ENCODE measurements at places on chromosomes 11 and 22.

GRCh38 chr22:46769706-46770105, 7.3 kb downstream of the TBC1D22A start:
- DNase-seq: no peak

DNA sequence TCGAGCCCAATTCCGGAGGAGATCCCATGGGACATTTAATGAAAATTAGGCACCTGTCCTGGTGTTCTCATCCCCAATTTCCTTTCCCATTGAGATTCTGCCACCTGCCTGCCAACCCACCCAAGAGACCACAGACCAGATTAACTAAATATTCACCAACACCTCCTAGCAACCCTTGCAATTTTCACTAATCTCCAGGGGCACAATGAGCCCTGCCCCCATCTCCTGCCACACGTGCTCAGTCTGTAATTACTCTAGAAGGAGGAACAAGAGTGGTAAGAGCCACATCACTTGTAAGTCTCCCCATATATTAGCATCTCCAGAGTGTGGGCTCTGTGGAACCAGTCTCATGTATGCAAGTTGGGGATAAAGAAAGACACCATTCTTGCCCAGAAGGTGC, 38.0 kb downstream of the IL18BP start:
- no peak for DNase-seq

GRCh38 chr11:70186936-70187335, 16.2 kb upstream of the FADD start:
- no peak for DNase-seq

GRCh38 chr11:123061403-123062157, at the start of gene HSPA8:
Gene HSPA8 (minus strand): TSS chr11:123062136. CDS start chr11:123061324, 812 bp downstream.
- DNase-seq: peak; percentile 71

DNA sequence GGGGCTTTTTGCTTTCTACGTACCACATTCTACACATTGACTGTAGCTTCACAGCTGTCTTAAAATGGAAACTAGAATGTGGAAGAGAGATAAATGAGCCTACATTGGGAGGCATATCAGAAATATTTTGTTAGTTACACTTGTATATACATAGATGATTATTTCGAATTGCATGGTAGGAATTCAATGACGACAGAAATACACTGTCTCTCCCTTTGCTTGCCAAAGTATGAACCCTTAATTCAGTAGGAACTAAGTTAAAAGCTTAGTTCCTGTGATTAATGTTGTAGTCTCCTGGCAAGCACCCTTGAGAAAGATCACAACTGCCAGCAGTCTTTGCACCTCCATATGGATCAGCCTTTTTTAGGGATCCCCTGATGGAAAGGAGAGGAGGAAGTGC, 10.1 kb downstream of the C11orf87 start:
- no peak for DNase-seq

GRCh38 chr22:49398646-49399045, 429.0 kb downstream of the BRD1 start:
- DNase-seq: no peak

- DNase-seq: no peak
These were observed 49.9 kb upstream of the CD5 start for GRCh38 chr11:61052182-61052972.

DNA sequence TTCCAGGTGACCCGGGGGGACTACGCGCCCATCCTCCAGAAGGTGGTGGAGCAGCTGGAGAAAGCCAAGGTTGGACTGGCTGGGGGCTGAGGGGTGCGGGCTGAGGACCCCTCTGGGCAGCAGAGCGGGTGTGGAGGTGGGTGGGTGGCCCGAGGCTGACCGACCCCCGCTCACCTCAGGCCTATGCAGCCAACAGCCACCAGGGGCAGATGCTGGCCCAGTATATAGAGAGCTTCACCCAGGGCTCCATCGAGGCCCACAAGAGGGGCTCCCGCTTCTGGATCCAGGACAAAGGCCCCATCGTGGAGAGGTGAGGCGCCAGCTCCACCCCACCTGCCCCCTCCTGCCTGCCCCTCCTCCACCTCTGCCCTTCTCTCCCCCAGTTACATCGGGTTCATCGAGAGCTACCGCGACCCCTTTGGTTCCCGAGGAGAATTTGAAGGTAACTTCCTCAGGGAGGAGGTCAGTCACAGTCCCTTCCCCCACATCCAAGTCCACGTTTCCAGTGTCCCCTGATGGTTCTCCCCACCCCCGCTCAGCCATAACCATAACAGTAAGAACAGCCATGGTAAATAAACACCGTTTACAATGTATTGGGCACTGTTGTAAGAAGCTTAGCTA, 11.2 kb downstream of the DPP3 start:
- no peak for DNase-seq

DNA sequence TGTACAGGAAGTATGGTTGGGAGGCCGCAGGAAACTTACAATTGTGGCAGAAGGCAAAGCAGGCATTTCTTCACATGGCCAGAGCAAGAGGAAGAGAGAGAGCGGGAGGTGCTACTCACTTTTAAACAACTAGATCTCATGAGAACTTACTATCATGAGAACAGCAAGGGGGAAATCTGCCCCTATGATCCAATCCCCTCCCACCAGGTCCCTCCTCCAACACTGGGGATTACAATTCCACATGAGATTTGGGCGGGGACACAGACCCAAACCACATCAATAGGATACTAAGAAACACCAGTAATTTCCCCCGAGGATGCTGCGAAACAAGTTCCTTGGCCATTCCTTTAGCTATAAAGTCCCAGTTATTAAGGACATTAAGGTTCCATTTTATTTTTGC, 94.1 kb upstream of the SC5D start:
- DNase-seq: no peak

GRCh38 chr11:62399878-62400266, 19.0 kb upstream of the SCGB1A1 start:
- DNase-seq: no peak

DNA sequence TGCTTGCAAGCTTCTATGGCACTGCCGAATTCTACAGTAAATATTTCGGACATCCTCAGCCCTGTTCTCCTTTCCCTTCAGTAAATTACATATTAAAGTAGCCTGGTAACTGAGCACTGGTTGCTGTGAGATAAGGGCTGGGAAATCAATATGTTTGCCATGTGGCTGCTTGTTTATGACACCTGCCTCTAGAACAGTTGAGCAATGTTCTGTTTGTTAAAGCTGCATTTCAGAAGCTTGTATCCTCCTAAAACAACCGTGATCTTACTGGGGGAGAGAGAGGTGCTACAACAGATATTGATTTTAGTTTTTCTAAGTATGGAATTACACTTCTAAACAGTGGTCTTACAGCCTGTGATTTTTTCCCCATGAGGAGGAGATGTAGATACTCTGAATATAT, 39.4 kb downstream of the ZBTB16 start:
- DNase-seq: peak; percentile 54

GRCh38 chr11:75474240-75474639, 41.2 kb upstream of the KLHL35 start:
- DNase-seq: no peak

GRCh38 chr11:79461666-79462645, 21.1 kb upstream of the TENM4 start:
- no peak for DNase-seq

- DNase-seq: no peak
These were observed 44.3 kb downstream of the LRRC32 start for GRCh38 chr11:76626266-76626665.

- DNase-seq: no peak
These were observed 79.1 kb downstream of the PHF21B start for GRCh38 chr22:44930711-44931035.

DNA sequence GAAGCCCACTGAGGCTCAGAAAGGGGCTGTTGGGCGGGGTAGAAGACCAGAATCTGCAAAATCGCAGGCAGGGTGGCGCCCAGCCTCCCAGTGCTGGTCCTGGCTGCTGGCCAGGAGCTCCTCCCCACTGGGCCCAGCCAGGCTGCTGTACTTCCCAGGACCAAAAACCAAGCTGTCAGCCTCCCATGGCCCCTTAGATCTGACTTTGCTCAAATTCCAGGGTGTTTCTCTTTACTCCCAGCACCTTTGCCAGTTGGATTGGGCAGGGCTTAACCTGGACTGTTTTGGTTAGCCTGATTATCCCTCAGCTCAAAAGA, 44.2 kb upstream of the WEE1 start:
- no peak for DNase-seq

- no peak for DNase-seq
These were observed 23.2 kb upstream of the FLI1 start for GRCh38 chr11:128670631-128671030.

DNA sequence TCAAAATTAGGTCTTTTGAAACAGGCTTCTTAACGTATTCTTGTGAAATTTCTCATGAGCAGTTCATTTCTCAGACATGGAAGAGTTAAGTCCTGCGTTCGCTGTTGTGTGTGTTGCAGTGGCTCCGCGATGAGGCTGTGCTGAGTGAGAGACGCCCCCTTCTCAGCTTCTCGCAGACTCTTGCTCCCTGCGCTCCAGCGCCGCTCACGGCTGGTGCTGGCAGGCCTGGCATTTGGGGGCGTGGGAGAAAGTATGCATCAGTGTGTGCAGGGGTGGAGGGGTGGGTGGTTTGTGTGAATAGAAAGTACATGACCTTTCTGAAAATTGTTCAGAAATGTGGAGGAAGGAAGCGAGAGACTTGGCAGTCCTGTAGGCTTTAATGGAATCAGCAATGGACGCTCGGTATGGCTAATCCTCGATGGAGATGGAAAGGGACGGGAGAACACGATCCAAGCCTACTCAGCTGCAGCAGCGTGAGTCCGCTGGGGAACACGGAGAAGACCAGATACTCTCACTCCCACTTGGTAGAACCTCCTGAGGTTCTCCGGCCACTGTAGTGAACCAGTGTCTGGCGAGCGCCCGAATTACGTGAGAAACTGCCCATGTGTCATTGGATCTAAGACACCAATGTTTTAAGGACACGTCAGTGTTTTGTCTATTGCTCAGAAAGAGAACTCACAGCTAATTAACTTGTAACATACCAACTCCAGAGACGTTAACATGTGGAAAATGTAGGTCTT, 5.9 kb downstream of the TAB1 start:
- DNase-seq: peak; percentile 82

DNA sequence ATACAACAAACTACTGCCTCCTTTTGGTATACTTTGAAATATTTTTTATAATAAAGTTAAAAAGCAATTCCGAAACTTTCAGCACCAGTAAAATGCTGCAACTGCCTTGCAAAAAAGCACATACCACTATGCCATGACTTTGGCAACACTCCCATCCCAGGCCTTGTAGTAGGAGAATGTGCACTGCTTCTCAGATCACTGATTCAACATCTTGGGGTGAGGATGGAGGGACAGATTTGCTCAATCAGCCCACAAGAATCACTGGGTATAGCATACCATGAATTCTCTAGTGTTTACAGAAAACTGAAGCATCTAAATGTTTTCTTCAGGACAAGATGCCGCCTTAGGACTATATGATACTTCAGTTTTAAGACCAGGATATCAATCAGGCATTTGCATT, 14.9 kb downstream of the EIF4ENIF1 start:
- DNase-seq: peak; percentile 98

GRCh38 chr11:64834723-64835615, 9.5 kb downstream of the CDC42BPG start:
- DNase-seq: no peak

GRCh38 chr11:79421820-79422219, 19.0 kb downstream of the TENM4 start:
- no peak for DNase-seq

- DNase-seq: no peak
These were observed 20.4 kb upstream of the L3MBTL2 start for GRCh38 chr22:41184679-41185078.

DNA sequence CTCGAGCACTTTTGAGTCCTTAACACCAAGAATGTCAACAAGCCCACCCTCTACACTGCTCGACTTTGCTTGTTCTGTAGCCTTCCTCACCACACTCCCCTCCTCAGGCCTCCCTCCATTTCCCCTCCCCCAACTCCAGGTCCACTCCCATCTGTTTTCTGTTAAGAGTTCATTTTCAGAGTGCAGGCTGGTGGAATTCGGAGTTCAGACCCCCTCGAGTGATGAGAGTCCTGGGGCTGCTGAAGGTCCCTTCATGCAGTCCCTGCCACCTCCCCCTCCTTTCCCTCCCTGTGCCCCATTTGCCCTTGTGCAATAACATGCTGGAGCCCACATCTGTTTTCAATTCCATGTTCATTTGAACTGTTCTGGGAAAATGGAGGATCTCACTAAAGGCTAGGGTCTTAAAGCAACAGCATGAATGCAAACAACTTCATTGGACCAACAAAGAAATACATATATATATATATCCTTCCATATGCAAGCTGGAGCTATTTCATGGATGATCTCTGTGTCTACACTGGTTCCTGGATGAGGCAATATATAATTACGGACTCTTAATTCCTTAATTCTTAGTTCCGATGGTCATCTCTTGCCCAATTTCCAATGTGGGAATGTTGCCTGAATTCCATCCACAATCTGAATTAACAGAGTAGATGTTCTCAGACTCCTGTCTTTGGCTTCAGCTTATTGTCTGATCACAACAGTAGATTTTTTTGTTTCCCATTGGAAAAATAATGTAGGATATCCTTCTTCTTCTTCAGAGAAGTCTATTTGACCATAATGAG, 340.4 kb downstream of the ETS1 start:
- peak; percentile 46 for DNase-seq

DNA sequence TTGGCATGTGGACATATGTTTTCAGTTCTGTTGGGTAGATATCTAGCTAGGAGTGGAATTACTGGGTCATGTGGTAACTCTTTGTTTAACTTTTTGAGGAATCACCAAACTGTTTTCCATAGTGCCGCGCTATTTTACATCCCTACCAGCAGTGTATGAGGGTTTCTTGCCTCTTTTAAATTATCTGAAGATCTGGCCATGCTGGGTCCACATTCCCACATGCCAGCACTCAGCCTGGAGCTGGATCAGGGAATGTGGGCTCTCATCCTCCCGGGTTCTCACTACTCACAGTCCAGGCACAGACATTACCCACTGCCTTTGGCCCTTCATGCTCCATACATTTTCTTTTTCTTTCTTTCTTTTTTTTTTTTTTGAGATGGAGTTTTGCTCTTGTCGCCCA, 44.6 kb downstream of the RBX1 start:
- DNase-seq: no peak

DNA sequence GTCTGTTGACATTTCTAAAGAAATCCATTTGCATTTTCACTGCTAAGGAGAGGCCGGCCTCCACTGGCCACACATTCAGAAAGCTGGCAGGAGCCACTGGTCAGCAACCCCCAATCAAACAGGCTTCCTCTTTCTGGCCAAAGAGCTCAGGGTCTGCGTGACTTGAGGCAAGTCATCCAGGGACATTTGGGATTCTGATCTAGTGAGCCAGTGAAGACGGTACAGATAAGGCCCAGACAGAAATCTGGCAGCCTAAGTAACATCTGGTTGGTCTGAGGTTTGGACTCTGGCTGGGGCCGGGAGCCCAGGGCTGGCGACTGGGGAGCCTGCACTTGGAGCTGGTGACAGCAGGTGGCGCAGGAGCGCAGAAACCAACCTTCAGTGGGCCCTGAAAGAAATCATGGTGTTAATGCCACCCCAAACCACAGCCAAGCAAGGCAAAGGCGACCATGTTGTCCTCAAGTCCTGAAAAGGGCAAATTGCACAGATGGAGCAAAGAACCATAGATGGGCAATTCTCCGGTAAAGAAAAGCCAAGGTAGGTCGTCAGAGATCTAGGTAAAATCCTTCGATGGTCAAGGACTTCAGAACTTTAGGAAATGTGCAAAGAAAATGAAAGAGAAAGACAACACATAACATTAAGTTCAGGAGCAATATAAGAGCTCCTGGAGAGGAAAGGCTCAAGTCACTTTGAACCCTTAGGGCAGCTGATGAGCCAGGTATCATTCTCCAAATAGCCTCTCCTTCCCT, 99.4 kb upstream of the BLID start:
- DNase-seq: peak; percentile 91

GRCh38 chr22:39664485-39665200, 94.1 kb downstream of the CACNA1I start:
- DNase-seq: no peak
